Activated CD4-positive, alpha-beta T cell treated with anti-CD3 and anti-CD28 coated beads for 48 hours (primary cell): ENCODE measurements at places on chromosomes 1 and 21.

GRCh38 chr1:241614572-241614971, 25.6 kb downstream of the CHML start:
- DNase-seq: no peak

- no peak for DNase-seq
Observed at GRCh38 chr1:40635763-40636500, 29.6 kb downstream of the RIMS3 start.

DNA sequence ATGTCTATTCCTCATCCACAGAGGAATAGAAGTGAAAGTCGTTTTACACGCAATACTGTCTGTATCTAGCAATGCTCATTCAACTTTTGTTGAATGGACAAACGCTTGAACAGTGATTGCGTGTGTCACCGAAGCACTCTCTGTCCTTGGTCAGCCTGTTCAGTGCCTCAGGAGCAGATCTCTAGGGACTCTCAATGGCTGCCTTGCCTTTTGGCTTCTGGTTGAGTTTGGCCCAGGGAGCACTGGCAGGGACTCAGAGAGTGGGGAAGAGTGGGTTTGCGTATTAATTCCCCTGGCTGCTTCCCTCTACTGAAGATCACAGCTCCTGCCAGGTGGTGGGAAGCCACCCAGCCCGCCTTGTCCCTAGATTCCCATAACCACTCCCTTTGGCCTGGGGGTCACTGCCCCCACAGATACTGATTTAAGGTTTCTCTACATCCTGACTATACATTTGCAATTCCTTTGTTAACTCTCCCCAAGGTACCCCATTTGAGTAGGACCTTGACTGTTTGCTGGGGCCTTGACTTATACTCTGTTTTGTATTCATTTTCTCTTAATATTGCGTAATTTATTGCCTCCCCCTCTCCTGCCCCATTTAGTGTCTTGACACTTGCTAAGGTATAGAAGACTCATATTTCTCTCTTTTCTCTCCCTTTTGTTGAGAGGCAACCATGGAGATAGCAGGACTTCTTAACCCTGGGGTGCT, 61.7 kb upstream of the USP24 start:
- no peak for DNase-seq

GRCh38 chr1:55789466-55789865, 574.3 kb upstream of the USP24 start:
- DNase-seq: no peak

GRCh38 chr1:202662081-202662480, 48.2 kb downstream of the SYT2 start:
- DNase-seq: no peak

DNA sequence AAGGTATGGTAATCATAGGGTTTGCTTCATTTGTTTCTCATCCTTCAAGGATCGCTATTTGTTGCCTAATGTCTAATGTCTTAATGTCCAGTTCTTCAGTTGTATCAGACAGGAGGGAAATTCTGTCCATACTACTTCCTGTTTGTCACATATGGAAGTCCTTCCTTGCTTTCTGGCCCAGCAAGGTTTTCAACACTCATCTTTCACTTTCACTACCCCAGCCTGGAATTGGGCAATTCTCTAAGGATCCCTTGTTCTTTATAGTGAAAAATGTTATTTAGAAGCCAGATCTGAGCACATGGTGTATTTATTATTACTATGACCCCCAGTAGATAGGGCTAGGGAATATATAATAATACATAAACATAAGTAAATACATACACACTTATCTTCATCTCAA, 50.6 kb upstream of the SLC35A3 start:
- no peak for DNase-seq

DNA sequence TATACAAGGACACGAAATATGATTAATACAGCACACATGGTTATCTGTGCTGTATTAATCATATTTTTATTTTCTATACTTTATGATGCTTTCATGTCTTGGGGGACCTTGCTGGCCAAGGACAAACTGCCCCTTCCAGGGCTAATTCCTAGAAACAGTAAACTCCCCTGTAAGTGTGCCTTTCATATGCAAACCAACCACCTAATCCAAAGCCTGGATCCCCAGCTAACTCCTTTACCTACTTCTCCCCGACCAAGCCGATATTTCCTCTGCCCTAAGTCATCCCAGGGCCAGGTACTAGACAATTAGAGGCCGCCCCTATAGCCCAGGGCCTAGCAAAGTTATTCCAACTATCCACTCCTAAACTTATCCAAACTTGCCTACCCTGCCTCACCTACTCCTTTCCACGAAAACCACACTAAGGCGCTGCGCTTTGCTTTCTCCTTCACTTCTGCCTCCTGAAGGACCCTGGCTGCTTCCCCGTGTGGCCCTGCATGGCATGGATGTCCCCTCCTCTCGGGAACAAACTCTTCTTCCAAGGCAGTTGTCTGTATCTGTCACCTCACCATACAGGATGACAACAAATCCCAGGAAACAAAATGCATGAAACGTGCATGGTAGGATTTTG, 10.2 kb downstream of the SH3BP5L start:
- DNase-seq: no peak

DNA sequence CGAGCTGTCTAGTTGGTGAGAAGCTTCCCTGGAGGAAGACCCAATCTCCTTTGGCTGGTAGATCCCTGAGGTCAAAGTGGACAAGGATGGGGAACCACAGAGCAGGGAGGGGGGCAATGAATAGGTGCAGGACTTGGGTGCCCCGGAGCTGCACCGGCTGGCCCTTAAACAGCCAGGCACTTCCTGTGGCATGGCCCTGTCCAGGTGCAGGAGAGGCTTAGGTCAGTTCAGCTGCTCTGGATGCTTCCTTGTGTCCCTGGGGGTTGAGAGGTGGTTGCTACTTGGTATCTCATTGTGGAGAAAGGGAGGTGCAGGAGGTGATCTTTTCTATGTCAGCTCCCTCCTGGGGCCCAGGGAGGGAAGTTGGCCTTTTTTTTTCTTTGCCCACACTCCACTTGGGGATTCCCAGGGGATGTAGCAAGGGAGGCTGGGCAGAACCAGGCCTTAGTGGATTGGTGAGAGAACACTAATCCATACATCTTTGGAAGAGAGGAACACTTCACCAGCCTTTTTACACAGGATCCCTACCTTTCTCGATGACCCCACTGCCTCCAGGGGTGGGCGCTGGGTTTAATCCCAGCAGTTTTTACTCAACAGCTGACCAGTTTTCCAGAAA, 1.2 kb upstream of the ST3GAL3 start:
- no peak for DNase-seq

DNA sequence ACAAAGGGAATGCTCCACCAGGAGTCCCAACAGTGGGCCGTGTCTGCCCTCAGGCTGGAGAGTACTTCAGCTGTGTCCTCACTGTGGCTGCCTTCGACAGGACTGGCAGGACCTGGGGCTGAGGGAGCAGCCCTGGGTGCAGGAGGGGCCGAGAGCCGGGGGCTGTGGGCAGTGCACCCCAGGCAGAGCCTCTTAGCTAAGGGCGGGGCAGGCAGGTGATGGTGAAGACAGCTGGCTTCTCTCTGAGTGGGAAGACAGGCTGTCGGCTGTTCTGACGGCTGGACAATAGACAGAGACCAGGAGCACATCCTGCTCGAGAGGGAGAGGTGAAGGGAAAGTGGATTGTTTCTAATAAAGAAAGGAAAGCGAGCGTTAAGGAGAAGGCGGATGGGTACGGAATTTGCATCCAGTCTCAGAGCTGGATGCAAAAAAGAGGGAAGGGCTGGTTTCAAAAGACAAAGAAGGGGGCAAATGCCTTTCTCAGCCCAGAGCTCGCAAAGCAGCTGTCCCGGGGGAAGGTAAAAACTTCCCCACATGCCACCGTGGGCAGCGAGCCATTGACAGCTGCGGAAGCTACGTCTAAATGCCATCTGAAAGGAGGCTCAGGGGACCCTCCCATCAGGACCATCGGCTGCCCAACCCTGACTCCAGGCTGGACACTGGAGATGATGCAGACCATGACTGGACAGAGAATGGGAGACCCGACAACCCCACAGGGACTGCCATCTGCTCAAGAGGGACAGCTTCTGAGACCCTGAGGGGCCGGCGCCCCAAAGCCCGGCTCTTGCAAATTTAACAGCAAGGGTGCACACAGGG, 92.0 kb downstream of the STUM start:
- DNase-seq: no peak

GRCh38 chr21:27827972-27828371, 861.1 kb upstream of the ADAMTS5 start:
- DNase-seq: no peak
